AG09309 (cell line): ENCODE measurements at places on chromosomes 11 and 22.
A peak's percentile ranks its signal among the peaks of the same experiment; 100 is the strongest.

DNA sequence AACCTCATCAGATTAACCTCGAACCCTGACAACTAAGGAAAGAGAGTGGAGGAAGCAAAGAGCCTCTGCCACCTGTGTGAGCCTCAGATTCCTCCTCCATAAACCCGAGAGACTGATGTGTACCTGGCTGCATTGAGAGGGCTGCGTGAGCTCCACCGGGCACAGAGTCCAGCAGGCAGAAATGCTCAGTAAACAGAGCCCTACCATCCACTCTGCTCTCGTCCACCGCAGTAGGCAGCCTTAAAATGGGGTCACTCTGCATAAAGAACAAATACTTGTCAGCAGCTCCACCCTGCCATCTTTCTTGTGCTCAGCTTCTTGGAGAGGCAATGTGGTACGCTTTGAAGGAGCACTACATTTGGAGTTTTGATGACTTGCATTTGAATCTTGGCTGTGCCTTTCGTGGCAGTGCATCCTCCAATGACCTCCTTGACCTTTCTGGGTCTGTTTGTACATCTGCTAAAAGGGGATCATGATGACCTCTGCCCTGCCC is 43.0 kb upstream of the CD5 start:
- no peak for DNase-seq

- no peak for DNase-seq
Measured at GRCh38 chr11:66568124-66568916, at the start of gene CTSF. TSS of gene CTSF (minus strand) at chr11:66568606. CDS start at chr11:66568486, 120 bp downstream.

DNA sequence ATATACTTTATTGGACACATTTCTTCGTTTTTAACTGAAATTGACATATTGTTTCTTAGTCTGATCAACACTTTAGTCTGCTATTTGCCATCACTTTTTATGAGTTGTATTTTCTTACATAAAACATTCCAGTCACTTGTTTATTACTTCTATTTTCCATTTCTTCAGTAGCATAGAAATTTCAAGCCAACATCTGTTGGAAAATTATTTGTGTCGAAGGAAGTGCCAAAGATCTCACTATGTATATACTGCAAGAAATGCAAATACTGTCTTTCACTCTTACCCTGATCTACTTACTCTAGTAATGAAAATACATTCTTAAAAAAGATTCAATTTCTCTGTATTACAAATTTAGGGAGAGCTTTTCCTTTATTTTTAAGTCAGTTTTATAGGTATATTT is 105.9 kb downstream of the SLC17A6 start:
- DNase-seq, result no peak

DNA sequence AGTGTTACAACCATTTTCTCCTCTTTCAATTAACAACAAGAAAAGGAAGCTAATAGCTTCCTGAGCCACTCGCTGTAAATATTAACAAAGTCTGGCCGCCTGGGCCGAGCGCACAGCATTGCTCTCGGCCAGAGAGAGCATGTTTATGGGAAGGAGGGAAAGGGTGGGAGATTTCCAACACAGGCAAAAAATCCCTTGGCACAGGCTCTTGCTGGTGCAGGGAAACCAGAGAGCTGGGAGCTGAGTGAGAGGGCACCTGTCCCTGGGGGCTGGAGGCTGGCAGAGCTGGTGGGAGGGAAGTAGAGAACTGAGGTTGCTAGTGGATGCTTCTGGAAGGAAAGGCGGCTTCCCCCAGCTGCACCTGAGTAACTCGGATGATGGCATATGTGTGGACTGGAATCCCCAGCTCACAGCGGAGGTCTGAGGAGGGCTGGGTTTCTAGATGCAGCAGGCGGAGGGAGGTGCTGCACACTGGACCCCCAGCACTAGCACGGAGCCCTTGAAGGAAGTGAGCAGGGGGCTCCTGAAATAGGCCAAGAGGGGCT is 59.6 kb downstream of the FLRT1 start:
- DNase-seq, result no peak

GRCh38 chr11:111765320-111765983 is 737 bp downstream of the PPP2R1B start:
- no peak for DNase-seq

- no peak for DNase-seq
Measured at GRCh38 chr11:76667271-76667818, 3.2 kb downstream of the LRRC32 start.

- DNase-seq, result peak; percentile 35
Measured at GRCh38 chr11:61733120-61733978, 19.1 kb upstream of the MYRF start.

- peak; percentile 32 for DNase-seq
Measured at GRCh38 chr11:25981998-25982397, 349.9 kb upstream of the ANO3 start.
